ENCODE measurements at places on chromosomes 6 and 20.

DNA sequence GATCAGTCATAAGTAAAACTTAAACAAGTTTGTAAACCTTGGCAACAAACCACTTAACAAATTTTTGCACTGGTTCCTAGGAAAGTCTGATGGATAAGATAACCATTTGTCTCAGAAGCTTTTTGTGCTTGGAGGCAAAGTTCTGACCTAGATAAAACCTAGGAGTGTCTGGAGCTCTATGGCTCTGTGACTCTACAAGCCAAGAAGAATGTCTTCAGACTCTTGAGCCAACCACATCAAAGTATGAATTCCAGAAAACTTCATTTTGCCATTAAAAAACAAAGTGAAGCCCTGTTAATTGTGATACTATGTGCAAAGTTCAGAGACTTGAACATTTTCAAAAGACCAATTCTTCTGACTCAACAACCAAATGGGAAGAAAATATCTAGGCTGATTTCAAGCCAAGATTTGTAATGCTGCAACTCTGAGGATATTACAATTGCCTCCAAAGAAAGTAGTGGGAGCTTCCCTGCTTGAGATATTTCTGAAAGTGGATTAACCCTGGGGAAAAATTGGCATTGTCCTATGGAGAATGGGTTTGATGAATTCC lies 158.1 kb upstream of the FOXQ1 start:
- DNase-seq: no peak

- DNase-seq: no peak
Observed at GRCh38 chr20:6700563-6701329, 66.7 kb upstream of the BMP2 start.

- DNase-seq: no peak
Observed at GRCh38 chr6:54440549-54440948, 132.3 kb downstream of the TINAG start.

GRCh38 chr6:110703906-110704594 lies 111.2 kb downstream of the CDK19 start:
- DNase-seq: no peak

DNA sequence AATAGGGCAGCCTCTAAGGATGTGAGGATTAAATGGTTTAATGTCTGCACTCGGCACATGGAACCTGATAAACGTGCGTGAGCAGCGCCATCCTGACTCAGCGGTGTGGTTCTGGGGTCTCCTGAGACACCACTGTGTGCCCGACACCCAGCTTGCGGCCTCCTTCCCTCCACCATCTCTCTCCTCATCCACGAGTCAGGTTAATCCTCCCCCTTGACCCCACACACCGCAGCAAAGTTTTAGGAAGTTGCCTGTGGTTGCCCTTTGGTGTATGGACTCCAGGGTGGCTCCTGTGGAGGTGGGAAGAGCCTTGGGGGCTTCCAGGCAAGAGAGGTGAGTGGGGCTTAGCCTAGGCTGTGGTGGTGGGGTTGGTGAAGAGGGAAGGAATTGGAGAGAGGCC lies 68.2 kb downstream of the PHACTR3 start:
- no peak for DNase-seq
